ENCODE measurements at places on chromosomes 16 and 17.

DNA sequence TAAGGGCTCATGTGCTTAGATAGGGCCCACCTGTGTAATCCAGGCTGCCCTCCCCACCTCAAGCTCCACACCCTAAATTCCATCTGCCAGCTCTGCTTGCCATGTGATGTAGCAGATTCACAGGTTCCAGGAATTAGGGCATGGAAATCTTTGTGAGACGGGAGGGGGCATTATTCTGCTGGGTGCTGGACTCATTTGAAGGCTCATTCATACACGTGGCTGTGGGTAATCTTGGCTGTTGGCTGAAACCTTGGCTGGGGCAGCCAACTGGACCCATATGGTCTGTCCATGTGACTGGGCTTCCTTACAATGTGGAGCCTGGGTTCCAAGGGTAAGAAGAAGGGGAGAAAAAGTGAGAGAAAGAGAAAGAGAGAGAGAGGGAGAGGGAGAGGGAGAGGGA, 115.1 kb downstream of the CYLD start:
- DNase-seq: no peak

GRCh38 chr17:5396612-5397011, 22.9 kb downstream of the NUP88 start:
- DNase-seq: no peak

DNA sequence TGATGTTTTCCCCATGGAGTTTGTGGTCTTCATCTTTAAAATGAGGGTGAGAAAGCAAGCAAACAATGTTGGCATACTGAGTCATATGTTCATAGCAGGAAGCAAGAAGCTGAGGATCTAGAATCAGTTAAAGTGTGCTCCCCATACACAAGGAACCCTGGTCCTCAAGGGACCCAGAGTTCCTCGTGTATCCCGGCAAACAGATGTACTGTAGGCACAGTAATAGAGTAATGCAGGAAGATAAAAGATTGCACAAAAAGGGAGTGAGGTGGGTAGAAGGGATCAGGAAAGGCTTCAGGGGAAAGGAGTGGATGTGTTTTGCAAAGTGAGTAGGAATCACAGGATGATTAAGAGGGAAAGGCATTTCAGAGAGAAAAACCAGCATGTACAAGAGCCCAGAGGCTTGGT, 412.3 kb upstream of the CDH11 start:
- no peak for DNase-seq

GRCh38 chr17:3796110-3796821, 4.7 kb downstream of the ITGAE start:
- no peak for DNase-seq

- DNase-seq: no peak
Measured at GRCh38 chr16:87066133-87067002, 250.8 kb downstream of the C16orf95 start.

DNA sequence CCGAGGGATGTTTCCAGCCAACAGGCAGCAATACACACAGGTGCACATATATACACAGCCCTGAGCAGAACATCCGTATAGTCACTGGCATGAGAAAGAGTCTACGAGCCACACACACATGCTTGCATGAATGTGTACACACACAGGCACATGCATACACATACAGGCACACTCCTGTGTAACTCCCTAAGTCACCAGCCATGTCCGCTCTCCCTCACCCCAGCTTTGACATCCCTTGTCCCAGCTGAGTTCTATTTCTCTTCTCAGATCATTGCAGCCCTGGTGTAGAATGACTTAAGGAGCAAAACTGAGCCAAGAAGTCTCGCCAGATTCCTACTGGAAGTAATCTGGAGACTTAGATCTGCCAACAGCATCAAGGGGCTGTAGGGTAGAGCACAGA, 13.1 kb downstream of the CDRT4 start:
- DNase-seq: no peak

- no peak for DNase-seq
Measured at GRCh38 chr16:88763502-88764053, 21.4 kb downstream of the PIEZO1 start.

GRCh38 chr16:67260426-67261063, 11.8 kb downstream of the SLC9A5 start:
- DNase-seq: peak; percentile 54

DNA sequence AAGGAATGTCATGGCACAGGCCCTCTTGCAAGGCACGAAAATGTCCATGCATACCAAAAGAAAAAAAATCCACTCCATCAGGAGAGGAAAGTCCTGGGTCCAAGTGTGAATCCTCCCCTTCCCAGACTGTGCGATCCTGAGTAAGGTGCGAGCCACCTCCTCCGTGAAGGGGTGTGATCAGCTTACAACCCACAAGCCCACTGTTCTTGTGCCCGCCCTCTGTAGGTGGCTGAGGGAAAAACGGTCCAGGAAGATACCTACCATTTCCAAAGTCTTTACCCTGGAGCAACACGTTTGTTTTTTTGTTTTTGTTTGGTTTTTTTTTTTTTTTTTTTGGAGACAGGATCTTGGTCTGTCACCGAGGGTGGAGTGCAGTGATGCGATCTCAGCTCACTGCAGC, 116.5 kb downstream of the ZNF423 start:
- peak; percentile 25 for DNase-seq

DNA sequence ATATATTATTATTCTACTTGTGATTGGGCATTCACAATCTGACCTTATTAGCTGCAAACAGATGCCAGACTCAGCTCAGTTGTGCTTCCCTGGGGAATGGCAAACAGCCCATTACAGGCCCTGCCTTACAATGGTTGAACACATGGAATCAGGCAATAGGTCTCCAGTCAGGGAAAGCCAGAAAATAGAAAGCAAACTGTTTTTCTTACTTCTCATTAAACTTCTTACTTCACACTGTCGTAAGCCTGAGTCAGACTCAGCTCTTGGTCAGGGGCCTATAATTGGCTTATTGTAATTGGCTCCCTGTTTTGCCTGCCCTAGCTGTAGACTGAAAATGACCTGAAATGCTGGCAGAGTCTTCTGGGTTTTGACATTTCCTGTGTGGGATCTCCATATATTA, 77.0 kb upstream of the CA10 start:
- DNase-seq: no peak

GRCh38 chr16:49698931-49699840, 156.7 kb downstream of the ZNF423 start:
- no peak for DNase-seq

GRCh38 chr16:73339821-73340220, 291.9 kb upstream of the ZFHX3 start:
- peak; percentile 75 for DNase-seq

GRCh38 chr16:56628486-56629350, 3.1 kb downstream of the MT1E start:
- no peak for DNase-seq

DNA sequence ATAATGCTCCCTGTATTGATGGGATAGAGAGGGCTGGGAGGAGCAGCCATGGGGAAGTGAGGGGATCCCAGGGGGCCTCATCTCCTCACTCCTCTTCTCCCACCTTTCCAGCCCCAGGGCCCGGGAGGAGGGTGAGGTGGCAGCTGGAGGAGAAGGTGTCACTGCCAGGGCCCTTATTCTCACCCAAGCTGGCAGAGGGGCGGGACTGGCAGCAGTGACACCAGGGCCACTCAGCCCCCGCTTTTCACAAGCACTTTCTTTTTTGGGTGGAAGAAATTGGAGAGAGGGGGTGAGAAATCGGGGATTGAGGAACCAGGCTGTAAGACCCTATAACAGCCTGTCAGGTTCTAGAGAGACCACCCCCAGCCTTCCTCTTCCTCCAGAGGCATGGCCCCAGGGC, 2.4 kb upstream of the TBX21 start:
- DNase-seq: no peak

DNA sequence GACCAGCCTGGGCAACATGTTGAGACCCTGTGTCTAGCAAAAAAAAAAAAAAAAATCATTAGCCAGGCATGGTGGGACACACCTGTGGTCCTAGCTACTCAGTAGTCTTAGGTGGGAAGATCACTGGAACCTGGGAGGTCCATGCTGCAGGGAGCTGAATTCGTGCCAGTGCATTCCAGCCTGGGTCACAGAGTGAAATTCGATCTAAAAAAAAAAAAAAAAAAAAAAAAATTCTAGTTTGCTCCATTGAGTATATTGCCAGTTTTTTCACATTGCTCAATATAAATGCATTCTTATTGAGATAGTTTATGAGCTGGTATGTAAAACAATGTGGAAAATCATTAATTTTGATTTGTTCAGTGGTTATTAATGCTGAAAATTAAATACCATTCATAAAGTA, 52.0 kb downstream of the ABHD15 start:
- no peak for DNase-seq

DNA sequence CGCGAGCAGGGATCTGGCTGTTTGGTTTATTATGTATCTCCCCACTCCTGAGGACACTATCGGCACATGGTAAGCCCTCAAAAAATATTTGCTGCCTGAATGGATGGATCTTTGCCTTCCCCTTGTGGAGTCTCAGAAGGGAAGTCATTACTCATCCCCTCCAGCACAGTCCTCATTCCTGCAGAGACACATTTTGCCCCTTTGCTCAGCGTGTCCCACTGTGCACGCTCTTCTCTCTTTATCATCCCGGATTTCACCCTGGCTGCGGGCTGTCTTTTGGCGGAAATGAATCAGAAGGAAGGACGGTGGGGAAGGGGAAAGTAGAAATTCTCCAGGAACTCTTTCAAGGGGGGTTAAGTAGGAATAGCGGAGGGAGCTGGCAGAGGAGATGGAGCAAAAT, 125.2 kb upstream of the CDC42EP4 start:
- DNase-seq: no peak

DNA sequence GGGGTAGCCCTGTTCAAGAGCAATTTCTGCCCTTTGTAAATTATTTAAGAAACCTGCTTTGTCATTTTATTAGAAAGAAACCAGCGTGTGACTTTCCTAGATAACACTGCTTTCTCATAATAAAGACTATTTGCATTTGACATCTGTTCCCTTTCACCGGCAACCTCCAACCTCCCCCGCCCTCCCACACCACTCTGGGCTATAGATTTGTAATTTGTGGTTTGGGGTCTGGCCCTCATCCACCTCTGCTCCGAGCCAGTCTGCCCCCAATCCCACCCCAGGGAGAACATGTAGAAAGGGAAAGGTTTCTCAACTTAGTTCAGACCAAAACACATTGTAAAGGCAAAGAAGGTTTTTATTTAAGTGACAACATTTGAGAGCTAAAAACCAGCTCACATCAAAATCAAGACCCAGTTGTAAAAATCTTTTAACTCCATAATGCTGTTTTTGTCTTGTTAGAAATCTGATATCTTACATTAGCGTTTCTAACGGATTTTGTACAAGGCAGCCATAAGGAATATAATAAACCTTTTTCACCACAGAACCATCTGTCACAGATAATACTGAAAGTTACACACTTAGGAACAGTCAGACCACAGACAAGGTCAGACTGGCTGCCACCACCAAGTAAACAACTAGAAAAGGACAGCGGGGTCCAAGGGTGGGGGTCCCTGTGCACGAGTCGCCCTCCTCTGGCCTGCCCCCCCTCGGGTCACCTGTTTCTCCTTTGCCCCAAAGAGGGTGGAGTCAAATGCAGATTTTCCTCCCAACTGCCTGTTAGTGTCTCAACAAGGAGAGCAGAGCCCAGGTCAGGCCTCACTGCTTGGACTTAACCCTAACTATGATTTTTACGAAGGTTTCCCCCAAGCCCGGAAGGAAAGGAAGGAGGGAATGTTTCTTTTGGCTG, 6.9 kb downstream of the PIMREG start:
- DNase-seq: no peak

GRCh38 chr17:80722661-80723060, 178.0 kb downstream of the RPTOR start:
- no peak for DNase-seq

DNA sequence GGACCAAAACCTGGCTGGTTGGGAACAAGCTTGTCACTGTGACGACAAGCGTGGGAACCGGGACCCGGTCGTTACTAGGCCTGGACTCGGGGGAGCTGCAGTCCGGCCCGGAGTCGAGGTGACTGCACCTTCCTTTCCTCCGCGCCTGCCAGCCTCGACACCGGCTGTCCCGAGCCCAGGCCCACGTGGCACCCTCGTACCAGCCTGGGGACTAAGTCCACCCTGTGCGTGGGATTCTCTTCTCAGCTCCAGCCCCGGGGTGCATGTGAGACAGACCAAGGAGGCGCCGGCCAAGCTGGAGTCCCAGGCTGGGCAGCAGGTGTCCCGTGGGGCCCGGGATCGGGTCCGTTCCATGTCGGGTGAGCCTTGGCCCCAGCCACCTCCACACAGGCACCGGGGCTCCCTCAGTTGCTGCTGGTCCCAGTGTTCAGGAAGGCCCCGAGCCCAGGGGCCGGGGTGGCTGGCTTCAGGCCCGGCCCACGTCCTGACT, 31.6 kb downstream of the TSC2 start:
- DNase-seq: no peak

GRCh38 chr17:68987966-68988365, 32.8 kb upstream of the ABCA8 start:
- no peak for DNase-seq

DNA sequence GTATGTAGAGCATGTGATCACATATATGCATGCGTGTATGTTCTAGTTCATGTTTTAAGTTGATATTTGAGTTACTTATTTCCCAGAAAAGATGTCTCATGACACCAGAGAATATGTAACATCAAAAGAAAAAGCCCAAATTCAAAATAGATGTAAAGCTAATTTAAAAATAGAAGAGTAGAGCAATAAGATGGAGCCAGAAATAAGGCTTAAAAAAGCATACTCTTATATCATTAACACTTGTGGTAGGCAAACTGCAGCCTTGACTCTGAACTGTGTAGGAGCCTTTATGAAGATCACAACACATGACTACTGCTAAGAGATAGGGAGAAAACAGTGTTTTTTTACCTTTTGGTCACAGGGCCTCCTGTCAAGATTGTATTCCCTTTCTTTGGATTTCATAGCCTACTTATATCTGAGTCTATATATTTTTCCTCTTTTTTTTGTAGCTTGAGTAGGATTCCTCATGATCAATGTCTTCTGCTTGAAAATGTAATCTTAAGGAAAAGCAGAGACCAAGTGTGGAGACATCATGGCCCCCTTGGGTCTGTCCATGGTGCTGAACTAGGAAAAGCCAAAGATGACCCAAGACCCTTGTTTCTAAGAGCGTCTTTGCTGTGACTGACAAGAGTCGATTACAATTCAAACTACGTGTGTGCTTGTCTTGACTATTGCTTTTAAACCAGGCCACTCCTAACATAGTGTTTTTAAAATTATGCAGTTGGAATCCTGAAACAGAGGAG, 390.4 kb downstream of the SHISA9 start:
- no peak for DNase-seq

DNA sequence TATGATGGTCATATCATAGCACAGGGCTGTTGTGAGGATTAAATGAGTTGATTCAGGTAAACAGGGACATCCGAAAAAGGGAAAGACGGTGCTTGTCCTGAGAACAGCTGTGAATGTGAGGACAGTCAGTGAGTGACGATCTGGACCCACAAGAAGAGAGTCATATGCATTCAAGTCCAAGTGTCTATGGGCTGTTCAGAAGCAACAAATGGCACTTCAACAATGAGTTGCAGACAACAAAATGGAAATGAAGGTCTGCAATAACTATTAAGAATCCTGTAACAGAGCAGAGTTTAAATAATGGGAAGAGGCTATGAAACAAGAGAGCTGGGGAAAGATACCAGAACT, 100.3 kb downstream of the ADCY9 start:
- DNase-seq: no peak
